ENCODE measurements at places on chromosomes 4 and X. TPM values are rescaled to one million over a fixed set of nuclear protein-coding genes. Genes with fewer than 3 reads are reported as not detected.

SPANXC gene
- total RNA-seq, result not detected

SMARCAD1 gene
- 58.1 TPM for total RNA-seq

FAM114A1 gene
- 127 TPM for total RNA-seq

FAM241A gene
- 2.0 TPM for total RNA-seq

CPLX1 gene
- total RNA-seq, result 0.30 TPM

ANAPC4 gene
- total RNA-seq, result 19.7 TPM

TRIM61 gene
- not detected for total RNA-seq

REELD1 gene
- not detected for total RNA-seq

HTN3 gene
- not detected for total RNA-seq

PRR32 gene
- not detected for total RNA-seq

DNA sequence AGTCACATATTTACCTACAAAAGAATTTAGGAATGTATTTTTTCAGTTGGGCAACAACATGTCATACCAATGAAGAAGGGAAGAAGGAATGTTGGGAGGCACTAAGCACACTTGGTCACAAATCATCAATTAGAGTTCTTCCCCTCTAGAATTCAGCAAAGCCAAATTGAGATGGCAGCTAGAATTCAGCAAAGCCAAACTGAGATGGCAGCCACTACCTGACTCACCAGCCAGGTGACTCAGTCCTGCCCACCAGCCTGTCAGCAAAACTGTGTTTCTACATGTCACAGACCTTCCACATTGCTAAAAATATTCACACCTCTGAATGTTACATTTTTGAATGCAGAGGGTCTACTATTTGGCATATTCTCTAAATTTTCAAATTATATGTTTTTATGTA is 63.2 kb upstream of the NOCT start:
- no peak for DNase-seq
- H3K27me3 ChIP-seq, result no peaks in the 10 kb centered on the region
- no peak overlapping the region for H3K27ac ChIP-seq
- H3K4me1 ChIP-seq, result peaks cover 4% of the 10 kb centered on the region

GRCh38 chrX:153772316-153773217 is 8.3 kb upstream of the SRPK3 start:
- H3K36me3 ChIP-seq, result no peaks in the 10 kb centered on the region
- H3K27me3 ChIP-seq, result no peaks in the 10 kb centered on the region
- no peak overlapping the region for H3K27ac ChIP-seq
- no peak for DNase-seq

DNA sequence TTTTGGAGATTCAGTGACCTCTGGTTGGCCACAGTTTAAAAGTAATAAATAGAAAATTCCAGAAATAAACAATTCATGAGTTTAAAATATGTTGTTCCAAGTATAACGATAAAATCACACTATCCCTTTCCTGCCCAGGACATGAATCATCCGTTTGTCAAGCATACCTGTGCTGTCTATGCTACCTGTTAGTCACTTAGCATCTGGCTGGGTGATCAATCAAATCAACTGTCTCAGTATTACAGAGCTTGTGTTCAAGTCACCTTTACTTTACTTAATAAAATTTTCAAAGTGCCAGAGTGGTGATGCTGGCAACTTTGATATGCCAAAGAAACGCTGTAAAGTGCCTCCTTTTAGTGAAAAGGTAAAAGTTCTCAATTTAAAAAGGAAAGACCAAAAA is 979.5 kb upstream of the NDST4 start:
- H3K4me1 ChIP-seq, result no peaks in the 10 kb centered on the region
- no peak overlapping the region for H3K27ac ChIP-seq
- no peaks in the 10 kb centered on the region for H3K36me3 ChIP-seq
- no peak for DNase-seq

- H3K4me1 ChIP-seq, result no peaks in the 10 kb centered on the region
- DNase-seq, result no peak
- H3K27me3 ChIP-seq, result no peaks in the 10 kb centered on the region
- H3K27ac ChIP-seq, result no peak overlapping the region
- H3K36me3 ChIP-seq, result no peaks in the 10 kb centered on the region
Observed at GRCh38 chrX:17291171-17291900, 83.7 kb upstream of the NHS start.

- DNase-seq, result no peak
- no peak overlapping the region for H3K27ac ChIP-seq
- H3K4me3 ChIP-seq, result no peak overlapping the region
- no peaks in the 10 kb centered on the region for H3K4me1 ChIP-seq
Observed at GRCh38 chrX:119186763-119187162, 49.3 kb upstream of the PGRMC1 start.

- no peak overlapping the region for H3K27ac ChIP-seq
- no peaks in the 10 kb centered on the region for H3K27me3 ChIP-seq
- DNase-seq, result no peak
- H3K4me3 ChIP-seq, result no peak overlapping the region
Observed at GRCh38 chr4:186621959-186622553, 66.7 kb upstream of the MTNR1A start.

DNA sequence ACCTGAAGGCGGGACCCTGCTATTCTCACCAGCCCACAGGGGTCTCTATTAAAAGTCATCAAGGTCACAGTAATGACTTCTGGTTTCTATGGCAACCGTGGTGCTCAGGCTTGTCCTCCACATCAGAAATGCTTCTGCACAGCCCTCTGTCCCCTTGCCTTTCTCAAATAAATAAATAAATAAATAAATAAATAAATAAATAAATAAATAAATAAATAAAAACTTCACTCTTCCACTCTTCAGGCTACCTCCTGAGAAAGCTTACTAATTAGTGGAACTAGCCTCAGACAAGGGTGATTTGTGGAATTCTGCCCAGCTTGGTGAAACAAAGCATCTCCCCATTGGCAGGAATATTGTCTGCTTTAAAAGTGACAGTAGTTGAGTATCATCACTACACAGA is 5.5 kb upstream of the RAB40A start:
- H3K4me3 ChIP-seq, result no peak overlapping the region
- no peaks in the 10 kb centered on the region for H3K4me1 ChIP-seq
- no peaks in the 10 kb centered on the region for H3K27me3 ChIP-seq
- DNase-seq, result no peak
- no peak overlapping the region for H3K27ac ChIP-seq
- H3K36me3 ChIP-seq, result no peaks in the 10 kb centered on the region

- no peaks in the 10 kb centered on the region for H3K36me3 ChIP-seq
- H3K4me3 ChIP-seq, result no peak overlapping the region
- no peaks in the 10 kb centered on the region for H3K27me3 ChIP-seq
- H3K27ac ChIP-seq, result no peak overlapping the region
- no peak for DNase-seq
Observed at GRCh38 chr4:39083164-39083563, 21.1 kb downstream of the KLHL5 start.

DNA sequence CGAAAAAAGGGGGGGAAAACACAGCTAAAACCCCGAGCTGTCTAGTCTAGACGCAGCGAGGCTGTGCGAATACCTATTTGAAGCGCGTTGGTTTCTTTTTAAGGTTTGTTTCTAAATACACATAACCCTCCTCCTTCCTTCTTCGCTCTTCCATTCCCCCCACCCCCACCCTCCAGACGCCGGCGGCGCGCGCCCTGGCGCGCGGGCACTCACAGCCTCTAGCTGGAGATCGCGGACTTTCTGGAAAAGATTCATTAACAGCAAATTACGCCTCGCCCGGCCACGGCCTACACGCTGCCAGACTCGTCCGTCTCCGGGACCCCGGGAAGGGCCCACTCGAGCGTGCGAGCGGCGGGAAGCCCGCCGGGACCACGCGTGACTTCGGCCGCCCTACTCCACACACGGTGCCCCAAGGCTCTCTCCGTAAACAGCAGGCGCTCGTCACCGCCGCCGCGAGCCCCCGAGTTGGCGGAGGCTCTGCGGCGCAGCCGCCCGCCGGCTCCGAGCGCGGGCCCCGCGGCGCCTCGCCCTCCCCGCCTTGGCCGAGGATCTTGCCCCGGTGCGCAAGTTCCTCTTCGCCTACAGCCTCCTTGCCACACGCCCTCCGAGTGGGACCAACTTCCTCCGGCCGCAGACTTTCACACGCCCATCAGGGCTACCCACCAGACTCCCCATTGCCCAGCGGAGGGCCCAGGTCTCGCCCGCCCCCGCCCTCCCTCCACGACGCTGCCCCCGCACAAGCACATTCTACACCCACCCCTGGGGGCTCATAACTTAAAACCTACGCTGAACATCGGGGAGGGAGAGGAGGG is 2.0 kb downstream of the BCOR start:
- H3K27me3 ChIP-seq, result peaks cover 57% of the 10 kb centered on the region
- H3K4me1 ChIP-seq, result peaks cover 62% of the 10 kb centered on the region
- peak overlapping the region; percentile 86 for H3K4me3 ChIP-seq
- peak overlapping the region; percentile 88 for H3K27ac ChIP-seq

- no peaks in the 10 kb centered on the region for H3K4me1 ChIP-seq
- H3K27me3 ChIP-seq, result no peaks in the 10 kb centered on the region
- no peak overlapping the region for H3K4me3 ChIP-seq
- no peak for DNase-seq
- H3K36me3 ChIP-seq, result no peaks in the 10 kb centered on the region
- no peak overlapping the region for H3K27ac ChIP-seq
Observed at GRCh38 chr4:156223985-156224384, 270.3 kb upstream of the CTSO start.

DNA sequence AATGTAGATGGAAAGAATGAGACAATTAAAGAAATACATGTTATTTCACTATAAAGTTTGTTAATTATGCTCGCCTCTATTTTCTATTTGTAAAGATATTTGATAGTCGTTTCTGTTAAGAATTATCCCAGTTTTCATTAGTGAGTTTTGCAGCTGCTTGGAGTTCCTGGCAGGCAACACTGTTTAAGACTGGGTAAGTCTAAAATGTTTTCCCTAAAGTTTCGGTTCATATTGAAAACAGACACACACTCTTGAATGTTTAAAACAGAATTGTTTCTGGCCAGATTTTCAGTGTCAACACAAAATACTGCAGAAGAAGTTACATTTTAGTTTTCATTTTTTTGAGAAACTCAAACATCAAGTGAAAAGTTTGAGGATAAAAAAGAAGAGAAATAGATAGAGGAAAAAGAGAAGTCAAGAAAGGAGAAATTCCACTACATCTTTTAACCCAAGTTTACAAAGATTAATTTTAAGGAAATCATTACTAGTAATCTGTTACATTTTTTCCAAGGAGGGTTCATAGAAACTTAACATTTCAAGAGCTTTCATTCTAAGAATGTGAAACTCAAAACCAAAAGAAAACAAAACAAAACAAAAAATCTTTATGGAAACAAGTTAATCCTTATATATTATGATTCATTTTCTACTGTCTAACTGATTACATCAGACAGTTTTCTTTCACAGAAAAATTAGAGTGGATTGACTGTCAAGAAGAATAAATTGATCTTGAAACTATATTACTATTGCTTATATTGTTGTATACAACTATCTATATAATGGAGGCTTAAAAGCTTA is 305.5 kb downstream of the FAT4 start:
- H3K4me3 ChIP-seq, result no peak overlapping the region
- H3K27ac ChIP-seq, result no peak overlapping the region
- no peak for DNase-seq
- no peaks in the 10 kb centered on the region for H3K36me3 ChIP-seq

GRCh38 chr4:53863736-53864365 is 200.6 kb downstream of the CHIC2 start:
- H3K36me3 ChIP-seq, result no peaks in the 10 kb centered on the region
- peak overlapping the region; percentile 73 for H3K27ac ChIP-seq
- no peak overlapping the region for H3K4me3 ChIP-seq
- peaks cover 12% of the 10 kb centered on the region for H3K4me1 ChIP-seq
- no peaks in the 10 kb centered on the region for H3K27me3 ChIP-seq

DNA sequence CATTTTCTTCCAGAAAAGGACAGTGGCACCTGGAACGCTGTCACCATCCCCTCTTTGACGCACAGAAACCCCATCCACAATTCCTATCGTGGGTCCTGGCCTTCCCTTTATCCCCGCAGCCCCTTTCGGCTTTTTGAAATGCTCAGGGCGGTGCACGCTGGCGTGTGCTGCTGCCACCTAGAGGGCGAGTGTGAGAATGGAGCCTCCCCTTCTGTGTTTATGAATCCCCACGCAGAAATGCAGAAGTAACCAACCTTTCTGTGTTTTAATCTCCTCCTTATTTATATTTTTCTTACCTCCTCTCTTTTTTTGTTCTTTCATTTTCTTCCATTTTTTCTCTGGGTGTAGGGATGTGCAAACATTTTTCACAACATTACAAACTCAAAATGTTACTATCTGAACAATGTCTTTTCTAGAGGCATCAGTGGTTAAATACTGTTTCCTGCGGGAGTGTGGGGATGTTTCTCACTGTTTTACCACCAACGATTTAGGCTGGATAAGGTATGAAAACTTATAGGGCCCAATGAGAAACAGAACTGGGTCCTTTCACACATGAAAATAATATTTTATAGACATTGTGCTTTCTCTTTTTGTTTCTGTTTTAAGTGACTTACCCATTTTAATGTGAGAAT is 50.0 kb downstream of the TMA16 start:
- H3K27me3 ChIP-seq, result no peaks in the 10 kb centered on the region
- no peak overlapping the region for H3K4me3 ChIP-seq
- no peaks in the 10 kb centered on the region for H3K36me3 ChIP-seq
- H3K27ac ChIP-seq, result no peak overlapping the region

- no peak for DNase-seq
- H3K36me3 ChIP-seq, result no peaks in the 10 kb centered on the region
- H3K4me1 ChIP-seq, result peaks cover 37% of the 10 kb centered on the region
- no peaks in the 10 kb centered on the region for H3K27me3 ChIP-seq
- no peak overlapping the region for H3K27ac ChIP-seq
- H3K4me3 ChIP-seq, result no peak overlapping the region
Observed at GRCh38 chr4:118751629-118752323, 66.6 kb downstream of the METTL14 start.

DNA sequence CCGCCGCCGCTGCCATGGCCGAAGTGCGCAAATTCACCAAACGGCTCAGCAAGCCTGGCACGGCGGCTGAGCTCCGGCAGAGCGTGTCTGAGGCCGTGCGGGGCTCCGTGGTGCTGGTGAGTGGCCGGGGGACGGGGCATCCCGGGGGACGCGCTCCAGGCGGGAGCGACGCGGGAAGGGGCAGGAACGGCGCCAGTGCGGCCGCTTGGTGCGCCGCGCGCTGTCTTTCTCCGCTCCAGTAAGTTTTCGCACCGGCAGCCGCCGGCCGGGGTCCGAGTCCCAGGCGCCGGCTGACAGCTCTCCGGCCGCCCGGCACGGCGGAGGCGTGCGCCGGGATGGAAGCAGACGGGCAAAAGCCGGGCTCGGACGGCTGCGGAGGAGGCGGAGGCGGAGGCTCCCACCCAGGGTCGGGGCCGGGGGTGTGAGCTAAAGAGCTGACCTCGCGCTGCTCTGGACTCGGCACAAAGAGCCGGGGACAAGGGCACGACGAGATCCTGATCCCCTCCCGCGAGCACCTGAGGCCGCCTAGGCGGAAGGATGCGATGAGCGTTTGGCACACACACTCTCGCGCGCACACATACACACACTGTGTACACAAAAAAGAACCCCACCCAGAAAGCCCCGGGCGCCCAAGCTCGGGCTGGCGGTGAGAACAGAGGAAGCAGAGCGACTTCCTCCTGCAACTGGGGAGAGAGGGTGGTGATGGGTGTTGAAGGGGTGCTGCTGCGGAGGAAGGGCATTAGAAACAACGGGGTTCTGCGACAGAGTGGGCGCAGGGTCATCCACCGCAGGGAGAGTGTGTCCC is 545 bp downstream of the DOCK11 start:
- peak; percentile 38 for DNase-seq
- H3K27me3 ChIP-seq, result no peaks in the 10 kb centered on the region
- no peaks in the 10 kb centered on the region for H3K36me3 ChIP-seq
- peaks cover 4% of the 10 kb centered on the region for H3K4me1 ChIP-seq

GRCh38 chr4:83767067-83767466 is 231.2 kb downstream of the GPAT3 start:
- no peaks in the 10 kb centered on the region for H3K36me3 ChIP-seq
- peaks cover 5% of the 10 kb centered on the region for H3K27me3 ChIP-seq
- no peak overlapping the region for H3K4me3 ChIP-seq
- no peak overlapping the region for H3K27ac ChIP-seq

GRCh38 chr4:153114771-153115321 is 89.4 kb upstream of the TRIM2 start:
- peak; percentile 29 for DNase-seq
- no peaks in the 10 kb centered on the region for H3K27me3 ChIP-seq
- no peaks in the 10 kb centered on the region for H3K4me1 ChIP-seq
- no peaks in the 10 kb centered on the region for H3K36me3 ChIP-seq
- H3K27ac ChIP-seq, result peak overlapping the region; percentile 74
